Stimulated activated CD8-positive, alpha-beta memory T cell treated with anti-CD3 and anti-CD28 coated beads, Interleukin-7, amount 100 ng/mL, for 1 hour (primary cell): ENCODE measurements at places on chromosomes 2 and 18.

- no peak for DNase-seq
These were observed 151.8 kb downstream of the ST6GAL2 start for GRCh38 chr2:106734165-106734564.

DNA sequence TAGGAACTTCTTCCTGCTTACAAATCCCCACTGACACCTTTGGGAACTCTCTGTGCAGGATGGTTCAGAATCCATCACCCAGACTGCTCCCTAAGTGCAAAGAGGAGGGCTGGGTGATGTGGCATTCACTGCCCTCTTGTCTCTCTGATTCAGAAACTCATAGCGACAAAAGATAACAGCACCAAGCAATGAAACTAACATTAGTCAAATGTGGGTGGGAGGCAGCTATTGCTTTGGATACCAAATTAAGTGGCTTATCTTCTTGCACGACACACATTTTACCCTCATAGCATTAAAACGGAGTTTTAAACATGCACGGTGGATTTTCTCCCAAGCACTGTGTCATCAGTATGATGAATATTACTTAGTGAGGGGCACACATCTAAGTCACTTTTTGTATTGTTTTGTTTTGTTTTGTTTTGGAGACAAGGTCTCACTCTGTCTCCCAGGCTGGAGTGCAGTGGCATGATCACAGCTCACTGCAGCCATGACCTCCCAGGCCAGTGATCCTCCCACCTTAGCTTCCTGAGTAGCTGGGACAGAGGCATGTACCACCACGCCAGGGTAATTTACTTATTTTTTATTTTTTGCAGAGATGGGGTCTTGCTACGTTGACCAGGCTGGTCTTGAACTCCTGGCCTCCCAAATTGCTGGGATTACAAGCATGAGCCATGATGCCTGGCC lies 40.9 kb upstream of the NEB start:
- DNase-seq, result no peak

- no peak for DNase-seq
These were observed 15.5 kb downstream of the MAP3K20 start for GRCh38 chr2:173090973-173091660.

DNA sequence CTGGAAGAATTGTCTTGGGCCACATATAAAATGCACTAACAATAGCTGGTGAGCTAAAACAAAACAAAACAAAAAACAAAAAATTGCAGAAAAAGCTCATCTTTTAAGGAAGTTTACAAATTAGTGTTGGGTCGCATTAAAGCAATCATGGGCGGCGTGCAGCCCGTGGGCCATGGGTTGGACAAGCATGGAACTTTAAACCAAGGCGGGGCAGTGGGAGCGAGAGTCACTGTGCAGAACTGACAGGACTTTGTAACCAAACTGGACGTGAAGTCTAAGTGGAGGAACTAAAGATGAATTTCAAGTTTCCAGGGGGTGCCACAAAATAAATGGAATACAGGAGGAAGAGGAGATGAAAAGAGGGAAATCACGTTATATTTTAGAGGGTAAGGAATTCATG lies 80.7 kb downstream of the PSMG2 start:
- DNase-seq, result no peak

DNA sequence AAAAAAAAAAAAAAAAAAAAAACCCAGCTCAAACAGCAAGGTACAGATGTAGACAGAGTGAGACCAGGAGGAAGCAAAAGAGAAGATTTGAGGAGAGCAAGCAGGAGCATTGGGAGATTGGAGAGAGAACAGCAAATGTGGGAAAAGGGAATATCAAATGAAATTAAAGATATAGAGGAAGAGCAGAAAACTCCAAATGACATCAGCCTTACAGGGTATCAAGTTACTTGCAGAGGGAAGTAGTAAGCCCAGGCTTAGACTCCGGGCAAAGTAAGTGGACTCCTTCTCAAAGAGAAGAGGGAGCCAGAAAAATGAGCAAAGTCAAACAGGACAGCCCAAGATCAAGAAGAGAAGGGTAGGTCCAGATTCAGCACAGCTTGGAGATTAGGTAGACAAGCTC lies 93.3 kb upstream of the PPP1CB start:
- DNase-seq, result no peak

- DNase-seq, result no peak
These were observed 161.4 kb downstream of the UXS1 start for GRCh38 chr2:106032676-106033075.
